ENCODE measurements at places on chromosomes 4 and X.
A peak's percentile ranks its signal among the peaks of the same experiment; 100 is the strongest.

DNA sequence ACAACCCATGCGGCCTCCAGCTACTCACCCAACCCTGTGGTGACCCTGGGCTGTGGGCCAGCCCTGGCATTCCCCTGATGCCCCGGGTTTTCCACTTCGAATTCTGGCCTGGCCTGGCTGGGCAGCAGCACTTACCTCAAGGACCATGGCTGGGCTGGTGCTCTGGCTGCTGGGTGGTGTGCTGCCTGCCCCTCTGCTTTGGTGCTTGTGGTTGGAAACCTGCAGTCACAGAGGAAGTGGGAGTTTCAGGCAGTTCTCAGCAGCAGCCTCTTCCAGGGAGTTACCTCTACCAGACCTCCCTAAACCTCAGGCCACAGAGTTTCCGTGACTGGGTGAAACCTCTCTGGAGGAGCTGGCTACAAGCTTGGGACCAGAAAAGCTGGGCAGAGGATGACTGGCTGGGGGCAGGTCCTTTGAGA lies at the start of gene CXCR3:
TSS of gene CXCR3 (minus strand) at position 209 of the 419 bp plus-strand sequence. CDS start at position 147, 62 bp downstream.
- no peak for DNase-seq

GRCh38 chr4:141246243-141246642 lies 25.5 kb downstream of the ZNF330 start:
- DNase-seq: no peak

DNA sequence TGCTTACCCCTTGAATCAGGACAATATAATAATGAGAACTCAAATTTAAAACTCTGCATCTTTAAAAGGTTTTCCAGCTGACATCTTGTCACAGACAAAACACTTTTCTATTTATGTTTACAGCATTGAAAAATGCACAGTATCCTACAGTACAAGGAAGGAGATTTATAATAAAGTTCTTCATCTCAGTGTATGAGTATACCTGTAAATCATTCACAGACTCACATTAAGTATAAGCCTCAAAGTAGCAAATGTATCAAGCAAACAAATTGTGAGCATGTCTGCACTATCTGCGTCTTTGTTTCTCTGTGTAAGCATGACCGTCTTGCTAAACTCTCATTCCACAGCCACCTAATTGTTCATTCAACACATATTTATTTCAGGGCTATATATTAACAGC lies 52.8 kb downstream of the PPP1R2C start:
- no peak for DNase-seq

GRCh38 chr4:79178760-79179159 lies 147.1 kb downstream of the NAA11 start:
- no peak for DNase-seq

- DNase-seq: no peak
These were observed 1239.7 kb downstream of the C4orf33 start for GRCh38 chr4:130335417-130336194.

DNA sequence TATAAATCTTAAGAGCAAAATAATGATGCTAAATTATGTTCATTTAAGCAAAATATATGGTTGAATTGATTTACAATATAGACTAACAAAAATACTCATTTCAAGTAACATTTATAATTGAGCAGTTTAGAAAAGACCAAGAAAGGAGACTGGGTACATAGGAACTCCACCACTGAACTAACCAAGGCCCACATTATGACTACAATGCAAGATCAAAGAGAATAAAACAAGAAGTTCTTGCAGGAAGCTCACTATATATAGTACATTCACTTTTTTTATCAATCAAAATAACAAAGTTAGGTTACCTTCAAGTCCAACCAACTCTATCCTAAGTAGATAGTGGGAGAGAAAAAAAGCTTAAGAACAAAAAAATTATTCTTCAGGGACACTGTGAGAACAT lies 8.0 kb downstream of the CHIC2 start:
- no peak for DNase-seq

DNA sequence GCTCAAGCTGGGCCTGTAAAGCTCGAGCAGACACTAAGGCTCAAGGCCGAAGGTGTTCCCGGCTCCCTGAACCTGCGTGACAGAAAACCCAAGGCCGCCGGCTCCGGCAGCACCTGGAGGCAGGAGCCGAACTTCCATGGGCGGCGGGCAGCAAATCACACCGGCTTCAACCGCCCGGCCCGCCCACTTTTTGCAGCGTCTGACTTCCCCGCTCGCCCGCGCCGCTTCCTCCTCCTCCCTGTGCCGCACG lies 940 bp upstream of the NSD2 start:
- DNase-seq: peak; percentile 92

GRCh38 chr4:181960384-181960783 lies 282.8 kb upstream of the TENM3 start:
- no peak for DNase-seq
